ENCODE measurements at places on chromosomes 7 and 10.

DNA sequence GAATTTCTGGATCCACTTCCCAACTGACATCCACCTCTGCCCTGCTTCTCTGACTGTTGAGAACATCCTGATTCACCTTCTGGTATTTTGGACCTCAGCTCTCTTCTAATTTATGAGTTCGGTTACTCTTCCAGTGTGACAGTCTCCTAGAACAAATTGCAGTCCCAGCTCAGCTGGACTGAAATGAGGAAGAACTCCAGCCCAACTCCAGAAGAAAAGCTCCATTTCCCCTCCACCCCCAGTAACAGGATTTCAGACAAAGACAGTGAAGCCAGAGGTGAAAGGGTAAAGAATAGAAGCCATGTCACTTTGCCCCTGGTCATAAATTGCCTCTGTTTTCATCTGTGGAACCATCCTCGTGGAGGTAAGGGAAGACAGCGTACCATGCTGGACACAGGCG lies 26.2 kb upstream of the INHBA start:
- DNase-seq = no peak

GRCh38 chr7:148543-148931 lies 43.8 kb upstream of the FAM20C start:
- no peak for DNase-seq

GRCh38 chr10:36421992-36422391 lies 703.4 kb upstream of the ANKRD30A start:
- DNase-seq = no peak

DNA sequence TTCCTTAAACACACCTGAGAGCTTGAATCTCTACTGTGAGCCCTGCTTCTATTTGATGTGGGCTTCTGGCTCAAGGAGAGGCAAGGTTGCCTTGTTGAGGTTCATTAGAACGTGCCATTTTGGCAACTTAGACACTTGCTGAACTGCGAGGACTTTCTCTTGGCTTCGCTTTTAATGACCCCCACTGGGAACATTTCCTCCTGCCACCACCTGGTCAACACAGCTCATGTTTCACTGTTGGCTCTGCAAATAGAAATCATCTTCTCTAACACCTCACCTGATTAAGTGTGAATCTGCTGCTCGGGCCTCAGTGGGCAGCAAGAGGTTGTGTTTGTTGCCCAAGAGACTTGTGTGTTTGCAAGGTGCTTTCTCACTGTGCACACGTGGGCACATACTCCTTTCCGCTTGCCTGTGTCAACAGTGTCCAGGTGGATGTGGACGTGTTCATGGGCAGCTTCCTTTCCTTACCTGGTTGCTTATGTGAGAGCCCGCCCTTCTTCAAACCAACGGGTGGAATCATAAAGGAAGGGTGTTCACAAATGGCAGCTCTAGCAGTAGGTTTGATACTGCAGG lies 147.0 kb downstream of the NRP1 start:
- no peak for DNase-seq

GRCh38 chr7:50681432-50682045 lies 101.2 kb downstream of the GRB10 start:
- DNase-seq = no peak

- no peak for DNase-seq
Measured at GRCh38 chr7:29289156-29290021, 94.8 kb downstream of the CHN2 start.

DNA sequence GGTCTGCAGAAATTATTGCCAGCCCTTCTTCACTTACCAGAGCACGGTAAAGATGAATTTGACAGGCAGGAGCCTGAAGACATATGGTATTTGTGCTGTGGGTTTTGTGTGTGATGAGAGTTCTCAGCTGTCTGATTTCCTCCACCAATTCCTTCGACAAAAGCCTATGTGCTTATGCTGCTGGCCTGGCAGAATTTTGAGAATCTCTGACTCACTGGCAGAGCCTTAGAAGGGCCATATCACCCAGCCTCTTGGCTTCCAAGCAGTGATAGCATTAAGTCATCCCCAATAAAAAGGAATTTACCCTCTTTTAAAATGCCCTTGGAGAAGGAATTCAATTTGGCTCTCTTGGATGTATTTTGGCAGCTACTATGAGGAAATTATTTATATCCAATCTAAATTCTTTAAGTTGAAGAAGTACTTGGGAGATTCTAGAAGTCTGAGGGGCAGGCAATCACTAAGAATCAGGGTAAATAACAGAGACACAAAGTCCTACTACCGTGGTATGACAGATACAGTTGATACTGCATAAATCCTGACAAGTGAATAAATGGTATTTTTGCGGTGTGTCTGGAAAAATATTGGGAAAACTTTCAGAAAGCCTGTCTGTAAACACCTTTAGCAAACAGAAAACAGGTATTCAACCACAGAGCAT lies 68.6 kb upstream of the EFCAB10 start:
- no peak for DNase-seq

- DNase-seq = no peak
Measured at GRCh38 chr7:103336761-103337160, 7.8 kb downstream of the DNAJC2 start.
